ENCODE measurements at places on chromosomes 3 and 15.
A peak's percentile ranks its signal among the peaks of the same experiment; 100 is the strongest.

DNA sequence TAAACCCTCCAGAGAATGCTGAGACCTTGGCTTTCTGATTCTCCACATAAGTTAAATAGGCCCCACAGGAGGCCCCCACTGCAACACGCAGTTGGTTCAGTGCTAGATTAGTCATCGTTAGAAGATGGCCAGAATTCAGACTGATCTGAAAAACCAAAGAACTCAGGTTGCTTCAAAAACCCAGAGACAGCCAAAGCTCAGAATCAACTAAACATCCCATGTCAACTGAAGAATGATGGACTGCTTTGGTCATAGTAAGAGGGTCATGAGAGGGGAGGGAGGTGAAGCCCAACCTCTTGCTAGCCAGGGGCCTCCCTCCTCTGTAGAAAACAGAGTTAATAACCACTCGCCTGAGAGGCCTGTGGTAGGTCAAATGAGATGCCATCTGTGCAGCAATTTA, 93.1 kb downstream of the AKAP13 start:
- DNase-seq: no peak

DNA sequence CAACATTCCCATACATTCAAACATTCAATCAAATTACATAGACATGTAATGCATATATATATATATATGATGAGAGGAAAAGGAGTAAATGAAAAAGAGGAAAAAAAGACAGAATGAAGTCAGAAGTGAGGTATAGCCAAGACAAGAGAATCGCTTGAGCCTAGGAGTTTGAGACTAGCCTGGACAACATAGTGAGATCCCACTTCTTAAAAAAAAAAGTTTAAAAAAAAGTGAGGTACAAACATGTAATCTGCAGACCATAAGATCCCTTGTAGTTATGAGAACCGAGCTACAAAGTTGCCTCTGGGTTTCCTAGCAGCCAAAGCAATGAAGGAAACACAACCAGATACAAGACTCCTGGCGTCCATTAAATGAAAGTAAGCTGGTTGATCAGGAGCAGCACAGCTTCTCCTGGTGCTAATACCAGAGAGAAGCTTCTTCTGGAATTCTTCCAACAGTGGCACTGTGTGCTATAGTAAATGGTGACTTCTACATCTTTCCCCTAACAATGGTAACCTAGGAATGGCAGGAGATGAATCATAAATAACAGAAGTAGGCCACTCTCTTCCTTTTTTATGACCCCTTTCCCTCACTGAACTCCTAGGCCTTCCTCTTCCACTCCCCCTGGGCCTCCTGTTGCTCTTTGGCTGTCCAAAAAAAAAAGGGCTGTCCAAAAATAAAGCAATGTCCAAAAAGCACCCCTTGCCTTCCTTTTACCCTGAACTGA, 3.5 kb downstream of the KCNMB3 start:
- no peak for DNase-seq

DNA sequence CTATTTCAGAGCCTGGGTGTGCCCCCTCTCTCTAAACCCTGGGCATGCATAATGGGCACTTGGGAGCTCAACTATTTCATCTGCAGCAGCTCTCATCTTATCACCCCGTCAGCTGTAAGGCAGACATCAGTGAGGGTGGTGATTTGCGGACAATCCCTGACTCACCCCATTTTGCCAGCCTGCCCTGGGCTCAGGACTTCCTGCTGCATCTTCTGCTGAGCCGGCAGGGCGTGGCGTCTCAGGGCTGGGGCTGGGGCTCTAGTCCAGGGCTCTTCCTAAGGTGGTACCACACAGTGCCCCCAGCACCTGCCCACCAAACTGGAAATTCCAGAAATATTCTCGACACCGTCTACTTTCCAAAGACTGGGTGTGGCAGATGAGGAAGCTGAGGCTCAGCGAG, 925 bp upstream of the PSTPIP1 start:
- peak; percentile 52 for DNase-seq

DNA sequence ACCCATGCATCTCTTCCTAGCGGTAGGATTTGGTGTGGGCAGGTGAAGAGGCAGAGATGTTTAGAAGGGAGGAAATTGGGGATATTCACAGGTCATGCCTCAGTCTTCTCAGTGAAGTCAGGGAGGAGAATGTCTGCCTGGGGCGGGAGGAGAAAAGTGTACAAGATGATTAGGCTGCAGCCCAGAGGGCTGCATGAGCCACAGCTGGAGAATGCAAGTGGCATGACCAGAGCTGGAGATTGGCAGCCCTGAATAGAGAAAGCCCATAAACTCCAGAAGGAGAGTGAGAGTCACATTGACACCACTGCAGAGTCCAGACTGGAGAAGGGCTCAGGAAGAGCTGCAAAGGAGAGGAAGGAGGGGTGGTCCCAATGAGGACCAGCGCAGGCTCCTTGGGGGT, 22.6 kb downstream of the PDHB start:
- DNase-seq: no peak

- no peak for DNase-seq
Observed at GRCh38 chr3:19967812-19968211, 20.9 kb downstream of the RAB5A start.

DNA sequence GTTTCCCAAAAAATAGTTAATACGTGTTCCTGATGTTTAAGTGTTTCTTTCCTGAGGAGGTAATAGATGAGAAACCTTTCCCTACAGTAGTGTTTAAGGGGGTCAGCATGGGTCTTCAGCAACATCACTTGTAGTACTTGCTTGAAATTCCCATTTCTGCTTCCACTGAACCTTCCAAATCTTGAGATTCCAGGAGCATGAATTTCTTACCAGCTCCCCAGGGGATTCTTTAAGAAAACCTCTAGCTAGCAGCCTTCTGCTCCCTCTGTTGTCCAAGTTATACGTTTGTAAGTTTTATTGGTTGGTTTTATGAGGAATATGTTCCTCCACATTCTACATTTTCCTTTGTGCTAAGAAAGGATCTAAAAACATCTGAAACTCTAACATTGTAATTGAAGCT, 38.2 kb upstream of the ACP3 start:
- DNase-seq: no peak

DNA sequence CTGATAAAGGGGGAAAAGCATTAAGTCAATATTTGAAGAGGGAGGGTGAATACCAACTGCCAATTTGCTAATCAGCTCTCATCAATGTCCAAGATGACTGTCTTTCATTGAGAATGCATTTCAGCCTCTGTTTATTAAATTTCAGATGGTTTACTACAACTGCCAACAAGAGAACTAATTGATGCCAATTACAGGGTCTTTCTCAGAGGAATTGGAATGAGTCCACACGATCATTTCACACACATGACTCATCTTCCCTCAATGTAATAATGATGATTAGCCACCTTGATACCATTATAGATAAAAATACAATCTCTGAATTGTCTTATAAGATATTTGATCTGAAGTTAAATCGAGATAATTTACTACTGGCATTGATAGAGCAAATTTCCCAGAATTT, 1274.4 kb downstream of the ROBO2 start:
- DNase-seq: no peak

- DNase-seq: no peak
Observed at GRCh38 chr15:55770806-55771205, 27.9 kb upstream of the PRTG start.

GRCh38 chr3:23649448-23649847, 156.3 kb upstream of the UBE2E1 start:
- no peak for DNase-seq

DNA sequence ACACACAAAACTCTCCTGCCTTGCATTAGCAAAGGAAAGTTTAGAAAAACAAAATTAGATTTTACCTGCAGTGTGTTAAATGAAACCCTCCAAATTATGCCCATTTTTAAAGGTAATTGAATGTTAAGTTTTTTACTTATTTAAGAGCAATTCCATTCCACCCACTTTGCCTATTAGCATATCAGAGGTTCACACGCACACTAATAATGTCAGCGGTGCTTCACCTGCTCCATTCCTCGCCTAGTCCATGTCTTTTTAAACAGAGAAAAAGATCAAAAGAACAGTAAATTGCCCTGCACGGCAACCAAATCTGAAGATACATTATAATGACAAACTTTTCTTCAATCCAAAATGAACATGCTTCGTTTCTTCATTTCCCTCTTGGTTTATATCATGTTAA, 97.3 kb upstream of the LRRN1 start:
- DNase-seq: no peak

- DNase-seq: peak; percentile 40
Observed at GRCh38 chr3:156681002-156681401, 6.6 kb downstream of the TIPARP start.

DNA sequence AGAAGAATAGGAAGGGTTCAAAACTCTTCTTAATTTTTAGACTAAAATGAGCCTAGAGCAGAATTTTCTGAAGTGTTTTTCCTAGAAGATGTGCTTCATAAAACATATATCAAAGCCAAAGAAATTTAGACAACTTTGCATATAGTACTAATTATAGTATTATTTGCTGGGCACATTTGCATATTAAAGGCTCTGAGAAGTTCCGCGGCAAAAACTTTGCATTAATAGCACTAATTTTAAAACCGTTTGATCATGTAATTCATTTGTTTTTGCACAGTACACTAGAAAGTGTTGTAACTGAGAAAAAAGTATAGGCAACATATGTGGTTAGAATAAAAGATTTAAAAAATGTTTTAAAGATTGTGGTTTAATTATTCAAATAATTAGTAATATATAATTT, 412.0 kb upstream of the NR2F2 start:
- no peak for DNase-seq

DNA sequence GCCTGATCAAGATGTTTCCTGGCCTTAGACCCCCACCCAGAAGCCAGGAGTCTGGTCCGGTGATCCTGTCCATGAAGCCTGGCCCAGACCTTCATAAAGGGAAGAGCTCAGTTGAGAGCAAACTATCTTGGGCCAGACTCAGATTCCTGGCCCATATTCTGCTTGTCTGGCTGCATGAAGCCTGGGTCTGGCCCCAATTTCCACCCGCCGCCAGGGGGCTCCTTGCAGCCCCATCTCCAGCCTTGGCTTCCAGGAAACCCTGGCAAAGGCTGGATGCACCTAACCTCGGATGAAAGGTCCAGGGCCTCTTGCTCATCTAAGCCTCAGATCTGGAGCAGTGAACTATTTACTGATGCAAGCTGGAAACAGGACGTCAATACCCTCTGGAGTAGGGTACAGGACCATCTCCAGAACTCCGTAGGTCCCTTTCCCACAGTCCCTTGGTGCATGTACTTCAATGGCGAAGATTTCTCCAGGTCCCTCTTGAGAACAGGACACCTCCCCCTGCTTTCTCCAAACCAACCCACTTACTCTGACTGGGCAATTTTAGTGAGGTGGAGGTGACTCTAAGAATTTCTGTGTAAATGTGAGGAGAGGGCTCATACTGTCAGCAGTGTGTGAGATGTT, 5.6 kb downstream of the FOXL2 start:
- no peak for DNase-seq

DNA sequence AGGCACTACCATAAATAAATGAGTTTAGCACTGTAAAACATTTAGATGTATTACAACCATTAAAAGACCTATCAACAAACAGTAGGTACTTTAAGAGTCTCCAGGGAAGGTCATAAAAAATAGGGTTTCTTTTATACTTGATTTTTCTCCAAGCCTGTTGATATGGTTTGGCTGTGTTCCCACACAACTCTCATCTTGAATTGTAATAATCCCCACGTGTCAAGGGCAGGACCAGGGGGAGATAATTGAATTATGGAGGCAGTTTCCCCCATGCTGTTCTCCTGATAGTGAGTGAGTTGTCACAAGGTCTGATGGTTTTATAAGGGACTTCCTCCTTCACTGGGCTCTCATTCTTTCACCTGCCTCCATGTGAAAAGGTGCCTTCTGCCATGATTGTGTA, 468.9 kb upstream of the UBE2E2 start:
- DNase-seq: no peak

DNA sequence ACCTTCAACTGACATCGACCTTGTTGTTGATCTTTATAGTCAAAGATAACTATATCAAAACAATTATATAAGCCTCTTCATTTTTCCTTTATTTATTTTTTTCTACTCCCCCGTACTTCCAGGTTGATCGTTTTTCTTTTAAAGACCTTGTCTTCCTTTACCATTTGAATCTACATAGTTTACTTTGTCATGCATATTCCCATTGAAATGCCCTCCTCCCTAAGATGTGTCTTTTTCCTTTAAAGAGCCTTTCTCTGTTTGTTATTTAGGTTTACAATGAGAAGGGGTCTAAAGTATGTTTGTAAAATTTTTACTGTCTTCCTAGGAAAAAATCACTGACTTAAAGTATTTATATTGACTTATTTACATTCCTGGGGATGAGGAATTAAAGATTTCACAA, 29.4 kb upstream of the ZNF717 start:
- no peak for DNase-seq

DNA sequence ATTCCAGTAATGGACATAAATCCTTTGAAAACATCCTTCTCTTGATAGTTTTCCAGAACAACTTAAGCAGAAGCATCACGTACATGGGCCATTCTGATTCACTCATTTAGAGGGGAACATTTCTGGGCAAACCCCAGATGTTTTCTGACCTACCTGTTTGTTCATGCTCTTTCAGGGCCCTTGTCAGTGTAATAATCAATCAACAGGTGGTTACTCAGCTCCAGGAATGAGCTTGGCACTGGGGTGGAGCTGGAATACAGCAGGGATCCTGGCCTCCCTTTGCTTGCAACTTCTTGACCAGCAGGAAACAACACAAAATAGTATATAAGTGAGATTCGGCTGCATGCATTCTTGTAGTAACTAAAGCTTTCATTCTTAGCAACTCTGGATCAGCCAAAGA, 9.2 kb upstream of the UBE2E1 start:
- no peak for DNase-seq

GRCh38 chr3:190554197-190554596, 40.3 kb downstream of the IL1RAP start:
- no peak for DNase-seq

GRCh38 chr3:142056656-142057330, 92.6 kb downstream of the TFDP2 start:
- no peak for DNase-seq

DNA sequence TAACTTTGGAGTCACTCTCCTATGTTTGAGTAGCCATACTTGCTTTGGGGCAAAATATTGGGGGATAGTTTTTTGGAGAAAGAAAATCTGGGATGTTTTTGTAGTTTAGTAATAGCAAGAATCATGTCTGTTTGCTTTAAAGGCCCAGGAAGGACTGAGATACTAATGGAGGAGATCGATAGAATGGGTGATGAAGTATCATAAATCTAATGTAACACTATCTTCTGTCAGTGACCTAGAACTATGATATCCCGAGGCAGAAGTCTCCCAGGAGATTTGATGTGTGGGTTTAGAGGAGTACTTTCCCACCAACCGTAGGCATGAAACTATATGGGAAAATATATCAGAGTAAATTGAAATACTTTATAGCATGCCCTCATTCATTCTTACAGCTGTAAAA, 21.0 kb upstream of the NFKBIZ start:
- DNase-seq: no peak
